ENCODE measurements at places on chromosomes 2 and 18.

- no peak overlapping the region for H3K27ac ChIP-seq
- no peaks in the 10 kb centered on the region for H3K4me1 ChIP-seq
- no peak overlapping the region for H3K4me3 ChIP-seq
- no peaks in the 10 kb centered on the region for H3K27me3 ChIP-seq
- DNase-seq = no peak
These were observed 3.5 kb upstream of the CD226 start for GRCh38 chr18:69951182-69951581.

GRCh38 chr2:12501469-12502158 is 215.1 kb upstream of the TRIB2 start:
- no peak for DNase-seq
- H3K27me3 ChIP-seq = no peaks in the 10 kb centered on the region
- no peak overlapping the region for H3K27ac ChIP-seq
- H3K4me3 ChIP-seq = no peak overlapping the region
- peaks cover 2% of the 10 kb centered on the region for H3K4me1 ChIP-seq
- H3K36me3 ChIP-seq = no peaks in the 10 kb centered on the region

- no peaks in the 10 kb centered on the region for H3K4me1 ChIP-seq
- DNase-seq = no peak
- H3K4me3 ChIP-seq = no peak overlapping the region
- no peaks in the 10 kb centered on the region for H3K36me3 ChIP-seq
- no peak overlapping the region for H3K27ac ChIP-seq
These were observed 48.9 kb downstream of the PSMD14 start for GRCh38 chr2:161357097-161357496.

- no peaks in the 10 kb centered on the region for H3K4me1 ChIP-seq
- DNase-seq = no peak
- H3K27ac ChIP-seq = no peak overlapping the region
- H3K27me3 ChIP-seq = no peaks in the 10 kb centered on the region
These were observed 54.7 kb upstream of the SALL3 start for GRCh38 chr18:78924786-78925540.

DNA sequence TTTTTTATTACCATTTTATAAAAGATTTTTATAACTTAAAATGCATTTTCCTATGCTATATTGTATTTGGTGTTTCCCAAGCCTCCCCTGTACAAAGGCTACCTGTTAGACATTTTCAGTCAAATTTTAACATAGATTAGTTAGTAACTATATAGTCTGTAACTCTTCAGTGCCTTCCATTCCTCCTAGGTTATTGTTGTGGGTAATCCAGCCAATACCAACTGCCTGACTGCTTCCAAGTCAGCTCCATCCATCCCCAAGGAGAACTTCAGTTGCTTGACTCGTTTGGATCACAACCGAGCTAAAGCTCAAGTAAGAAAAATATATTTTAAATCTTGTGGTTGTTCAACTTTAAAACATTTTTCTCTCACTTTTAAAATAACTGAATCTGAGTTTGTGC is 10.2 kb downstream of the MDH1 start:
- H3K27ac ChIP-seq = no peak overlapping the region
- H3K36me3 ChIP-seq = no peaks in the 10 kb centered on the region
- H3K4me1 ChIP-seq = no peaks in the 10 kb centered on the region
- DNase-seq = no peak
- no peak overlapping the region for H3K4me3 ChIP-seq
- H3K27me3 ChIP-seq = no peaks in the 10 kb centered on the region

DNA sequence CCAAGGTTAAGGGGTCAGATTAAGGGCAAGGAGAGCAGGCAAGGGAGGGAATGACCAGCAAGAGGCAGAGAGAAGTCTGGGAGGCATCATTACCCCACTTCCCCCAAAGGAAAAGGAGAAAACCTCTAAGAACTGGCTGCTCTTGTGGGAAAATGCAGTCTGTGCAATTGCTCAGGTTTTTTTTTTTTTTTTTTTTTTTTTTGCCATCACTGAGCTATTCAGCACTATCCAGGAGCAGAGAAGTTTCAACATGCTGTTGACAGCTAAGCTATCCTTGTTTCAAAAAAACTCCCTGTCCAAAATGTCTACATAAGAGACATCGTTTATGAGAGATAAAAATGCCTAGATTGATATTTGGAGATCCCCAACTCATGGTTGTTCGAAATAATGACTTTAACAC is 345.4 kb downstream of the TDRD15 start:
- H3K4me3 ChIP-seq = no peak overlapping the region
- no peaks in the 10 kb centered on the region for H3K27me3 ChIP-seq
- H3K27ac ChIP-seq = no peak overlapping the region
- H3K36me3 ChIP-seq = no peaks in the 10 kb centered on the region

DNA sequence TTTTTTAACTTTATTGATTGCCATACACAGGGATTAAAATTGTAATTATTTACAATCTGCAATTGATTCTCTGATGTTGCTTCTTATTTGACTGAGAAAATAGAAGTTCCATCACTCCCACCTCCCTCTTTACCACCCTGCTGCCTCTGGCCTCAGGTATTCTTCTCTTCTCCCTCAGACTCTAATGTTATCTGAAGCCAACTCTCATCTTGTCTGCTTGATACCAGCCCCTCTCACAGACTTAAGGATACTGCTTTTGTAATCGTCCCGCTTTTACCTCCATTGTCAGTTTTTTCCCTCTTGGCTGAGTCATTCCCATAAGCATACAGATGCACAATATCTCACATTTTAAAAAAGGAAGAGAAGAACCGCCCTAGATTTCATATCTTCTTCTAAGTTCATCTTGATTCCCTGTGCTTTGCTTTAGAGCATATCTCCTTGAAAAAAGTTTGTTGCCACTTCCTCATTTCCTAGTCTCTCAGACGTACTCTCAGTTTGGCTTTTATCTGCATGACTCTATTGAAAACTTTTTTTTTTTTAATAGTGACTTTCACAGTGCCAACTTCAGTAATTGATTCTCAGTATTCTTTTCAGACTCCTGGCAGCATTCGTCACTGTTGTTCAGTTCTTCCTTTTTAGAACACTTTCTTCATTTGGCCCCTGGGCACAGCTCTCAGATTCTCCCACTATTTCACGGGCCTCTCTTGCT is 31.1 kb downstream of the SPAG16 start:
- H3K4me3 ChIP-seq = no peak overlapping the region
- H3K27me3 ChIP-seq = no peaks in the 10 kb centered on the region
- H3K27ac ChIP-seq = no peak overlapping the region
- H3K36me3 ChIP-seq = no peaks in the 10 kb centered on the region

DNA sequence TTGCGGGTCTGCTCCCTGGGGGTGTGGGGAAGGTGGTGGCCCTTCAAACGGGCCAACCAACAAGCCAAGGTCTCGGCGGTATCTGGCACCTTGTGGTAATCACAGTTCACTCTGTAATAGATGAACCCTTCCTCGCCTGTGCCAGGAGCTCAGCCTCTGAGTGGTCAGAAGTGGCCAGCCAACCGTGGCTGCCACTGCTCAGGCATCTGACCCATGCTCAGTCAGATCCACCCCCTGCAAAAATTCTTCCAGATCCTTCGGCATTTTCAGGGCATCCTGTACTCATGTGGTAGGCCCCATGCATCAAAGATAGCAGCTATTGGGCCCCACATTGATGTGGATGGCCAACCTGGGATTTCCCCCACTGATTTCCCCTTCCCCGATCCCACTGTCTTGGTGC is 39.6 kb upstream of the SERPINE2 start:
- no peak overlapping the region for H3K4me3 ChIP-seq
- no peaks in the 10 kb centered on the region for H3K36me3 ChIP-seq
- H3K4me1 ChIP-seq = no peaks in the 10 kb centered on the region

DNA sequence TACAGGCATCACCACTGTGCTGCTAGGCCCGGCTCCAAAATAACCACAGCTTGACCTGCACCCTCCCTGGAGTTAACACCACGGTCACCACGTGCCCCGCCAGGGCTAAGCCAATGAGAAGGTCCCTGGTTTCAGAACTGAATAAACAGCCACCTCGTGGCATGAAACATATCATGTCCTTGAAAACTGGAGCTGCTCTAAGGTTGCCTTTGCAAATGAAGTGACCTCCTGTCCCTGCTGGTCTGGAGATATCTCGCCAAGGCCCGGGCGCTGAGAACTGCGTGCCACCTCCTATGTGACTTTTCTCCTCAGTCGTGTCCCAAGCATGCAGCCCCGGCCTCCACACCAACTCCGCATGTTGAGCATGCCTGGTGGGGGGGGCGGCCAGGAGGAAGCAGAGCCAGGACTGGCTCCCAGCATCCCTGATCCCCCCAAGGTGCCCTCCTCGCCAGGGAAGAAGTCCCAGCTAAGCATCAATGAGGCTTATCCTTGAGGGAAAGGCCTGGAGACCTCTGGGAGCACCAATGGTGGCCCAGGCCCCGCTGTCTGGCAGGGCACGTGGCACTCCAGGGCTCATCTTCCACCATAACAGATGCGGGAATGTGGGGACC is 16.3 kb upstream of the KCNG2 start:
- no peak overlapping the region for H3K27ac ChIP-seq
- no peaks in the 10 kb centered on the region for H3K27me3 ChIP-seq
- H3K4me3 ChIP-seq = no peak overlapping the region
- H3K36me3 ChIP-seq = no peaks in the 10 kb centered on the region

DNA sequence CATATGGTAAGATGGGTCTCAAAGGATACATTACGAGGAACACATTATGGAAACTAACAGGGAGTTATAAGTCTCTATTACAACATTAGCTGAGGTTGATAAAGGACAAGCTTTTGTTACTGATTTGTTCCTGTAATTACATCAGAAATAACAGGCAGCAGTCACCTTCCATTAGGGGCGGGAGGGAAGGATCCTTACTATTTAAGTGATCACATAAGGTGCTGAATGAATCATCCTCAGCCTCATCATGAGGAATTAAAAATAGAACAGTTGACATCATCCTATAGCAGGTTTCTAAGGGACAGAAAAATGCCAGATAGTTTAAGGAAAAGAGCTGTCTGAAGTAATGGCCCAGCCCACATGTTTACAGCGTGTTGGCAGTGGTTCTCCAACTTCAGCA is 86.9 kb upstream of the MGAT5 start:
- no peaks in the 10 kb centered on the region for H3K36me3 ChIP-seq
- H3K4me3 ChIP-seq = no peak overlapping the region
- no peaks in the 10 kb centered on the region for H3K27me3 ChIP-seq

DNA sequence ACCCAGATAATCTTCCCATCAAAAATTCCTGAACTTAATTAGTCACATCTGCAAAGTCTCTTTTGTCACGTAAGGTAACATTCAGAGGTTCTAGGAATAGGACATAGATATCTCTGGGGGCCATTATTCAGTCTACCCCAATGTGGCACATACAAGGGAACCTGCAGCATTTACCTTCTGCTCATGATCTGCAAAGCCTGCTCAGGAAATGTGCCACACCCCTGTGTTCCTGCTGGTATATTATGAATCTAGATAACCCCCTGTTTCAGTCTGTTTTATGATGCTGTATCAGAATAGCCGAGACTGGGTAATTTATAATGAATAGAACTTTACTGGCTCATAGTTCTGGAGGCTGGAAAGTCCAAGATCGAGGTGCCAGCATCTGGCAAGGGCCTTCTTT is 103.5 kb downstream of the ARL4C start:
- H3K27ac ChIP-seq = no peak overlapping the region
- no peak for DNase-seq
- no peaks in the 10 kb centered on the region for H3K4me1 ChIP-seq
- no peaks in the 10 kb centered on the region for H3K36me3 ChIP-seq
- no peaks in the 10 kb centered on the region for H3K27me3 ChIP-seq

GRCh38 chr2:54558188-54559005 is 102.3 kb downstream of the SPTBN1 start:
- H3K36me3 ChIP-seq = no peaks in the 10 kb centered on the region
- peak overlapping the region; percentile 62 for H3K27ac ChIP-seq
- H3K27me3 ChIP-seq = no peaks in the 10 kb centered on the region
- peak overlapping the region; percentile 50 for H3K4me3 ChIP-seq
- peak; percentile 23 for DNase-seq

DNA sequence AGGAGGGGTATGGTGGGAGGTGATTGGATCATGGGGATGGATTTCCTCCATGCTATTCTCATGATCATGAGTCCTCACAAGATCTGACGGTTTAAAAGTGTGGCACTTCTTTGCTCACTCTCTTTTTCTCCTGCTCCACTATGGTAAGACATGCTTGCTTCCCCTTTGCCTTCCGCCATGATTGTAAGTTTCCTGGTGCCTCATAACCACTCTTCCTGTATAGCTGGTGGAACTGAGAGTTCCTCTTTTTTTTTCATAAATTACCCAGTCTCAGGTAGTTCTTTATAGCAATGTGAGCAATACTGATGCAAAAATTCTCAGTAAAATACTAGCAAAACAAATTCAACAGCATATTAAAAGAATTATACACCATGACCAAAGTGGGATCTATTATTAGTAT is 728.5 kb upstream of the SLC8A1 start:
- H3K27me3 ChIP-seq = no peaks in the 10 kb centered on the region
- no peak overlapping the region for H3K4me3 ChIP-seq
- H3K4me1 ChIP-seq = no peaks in the 10 kb centered on the region
- H3K36me3 ChIP-seq = no peaks in the 10 kb centered on the region
- DNase-seq = no peak
- no peak overlapping the region for H3K27ac ChIP-seq

- H3K27me3 ChIP-seq = no peaks in the 10 kb centered on the region
- H3K36me3 ChIP-seq = no peaks in the 10 kb centered on the region
- H3K27ac ChIP-seq = no peak overlapping the region
- no peaks in the 10 kb centered on the region for H3K4me1 ChIP-seq
- no peak for DNase-seq
These were observed 223.0 kb downstream of the UBE2E3 start for GRCh38 chr2:181203412-181203811.

DNA sequence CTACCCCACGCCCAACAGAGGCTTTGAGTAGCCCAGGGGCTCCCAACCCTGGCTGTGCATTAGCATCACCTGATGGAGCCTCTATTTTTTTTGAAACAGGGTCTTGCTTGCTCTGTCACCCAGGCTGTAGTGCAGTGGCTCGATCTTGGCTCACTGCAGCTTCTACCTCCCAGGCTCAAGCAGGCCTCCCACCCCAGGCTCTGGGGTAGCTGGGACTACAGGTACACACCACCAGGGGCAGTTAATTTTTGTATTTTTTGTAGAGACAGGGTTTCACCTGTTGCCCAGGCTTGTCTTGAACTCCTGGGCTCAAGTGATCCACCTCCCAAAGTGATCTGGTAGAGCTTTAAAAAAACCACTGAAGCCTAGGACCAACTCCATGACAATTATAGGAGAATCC is 394.8 kb upstream of the ATP5MC3 start:
- H3K36me3 ChIP-seq = no peaks in the 10 kb centered on the region
- no peaks in the 10 kb centered on the region for H3K27me3 ChIP-seq
- H3K4me1 ChIP-seq = no peaks in the 10 kb centered on the region
- H3K4me3 ChIP-seq = no peak overlapping the region
- no peak overlapping the region for H3K27ac ChIP-seq

- H3K27me3 ChIP-seq = no peaks in the 10 kb centered on the region
- H3K4me3 ChIP-seq = no peak overlapping the region
- no peaks in the 10 kb centered on the region for H3K36me3 ChIP-seq
- peaks cover 24% of the 10 kb centered on the region for H3K4me1 ChIP-seq
- H3K27ac ChIP-seq = no peak overlapping the region
- peak; percentile 26 for DNase-seq
These were observed 79.1 kb downstream of the TWIST2 start for GRCh38 chr2:238926761-238927611.

DNA sequence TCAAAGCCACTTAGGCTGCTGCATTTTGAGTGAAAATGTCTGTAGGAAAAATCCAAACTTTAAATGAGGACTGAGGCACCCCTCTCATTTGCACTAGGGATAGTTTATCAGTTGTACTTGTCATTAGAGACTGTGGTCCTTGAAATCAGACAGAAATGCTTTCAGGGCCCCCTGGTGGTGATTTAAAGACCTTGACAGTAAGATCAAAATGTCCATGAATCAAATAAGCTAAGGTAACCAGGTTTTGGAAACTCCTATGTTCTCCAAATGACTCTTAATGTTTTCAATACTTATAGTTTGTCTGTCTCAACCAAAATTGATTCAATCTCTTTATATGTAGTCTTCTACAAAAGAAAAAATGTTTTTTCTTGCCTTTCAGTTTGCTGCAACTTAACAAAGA is 28.8 kb upstream of the DDX18 start:
- no peak for DNase-seq
- H3K4me1 ChIP-seq = no peaks in the 10 kb centered on the region
- H3K27ac ChIP-seq = no peak overlapping the region
- H3K27me3 ChIP-seq = no peaks in the 10 kb centered on the region
